ENCODE measurements at places on chromosomes 5 and 9.

GRCh38 chr5:124605541-124605940 lies 140.9 kb downstream of the ZNF608 start:
- no peak for DNase-seq

DNA sequence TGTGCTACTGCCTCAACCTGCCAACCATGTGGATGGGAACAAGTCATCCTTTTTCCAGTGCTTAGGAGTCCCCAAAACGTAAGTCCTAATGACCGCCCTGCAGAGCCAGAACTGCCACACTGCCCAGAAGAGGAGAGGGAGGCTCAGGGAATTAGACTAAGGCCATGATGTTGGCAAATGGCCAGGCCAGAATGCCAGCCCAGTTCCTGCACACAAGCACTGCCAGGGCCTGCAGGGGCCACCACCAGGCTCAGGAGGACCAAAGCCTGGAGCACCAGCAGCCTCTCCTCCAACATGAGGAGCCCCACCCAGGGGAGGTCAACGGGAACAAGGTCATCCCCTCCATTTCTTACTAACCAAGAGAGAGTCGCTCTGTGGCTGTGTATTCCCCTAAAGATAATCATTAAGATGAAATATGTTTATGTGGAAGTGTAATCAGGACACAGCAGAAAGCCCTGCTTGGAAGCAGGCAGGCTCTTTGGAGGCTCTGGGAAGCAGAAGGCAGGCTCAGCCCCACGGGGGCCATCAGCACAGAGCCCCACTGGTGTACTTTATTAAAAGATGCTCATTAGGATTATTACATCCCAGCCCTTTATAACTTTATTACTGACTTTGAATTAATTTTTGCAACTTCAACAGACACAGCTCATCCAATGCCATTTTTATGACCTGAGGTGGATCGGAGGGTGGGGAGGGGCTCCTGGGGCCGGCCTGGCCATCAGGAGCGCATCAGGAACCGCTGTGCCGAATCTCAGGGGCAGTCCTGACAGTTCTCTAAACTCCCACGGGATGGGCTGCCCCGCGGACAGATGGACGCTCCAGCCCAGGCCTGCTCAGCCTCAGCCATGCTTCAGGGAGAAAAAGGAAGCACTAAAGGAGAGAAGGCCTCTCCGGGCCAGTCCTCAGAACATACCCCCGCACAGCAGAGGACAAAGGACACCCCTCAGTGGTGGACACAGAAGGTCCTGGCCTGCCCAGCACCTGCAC lies 127.0 kb downstream of the ADAMTS2 start:
- no peak for DNase-seq

DNA sequence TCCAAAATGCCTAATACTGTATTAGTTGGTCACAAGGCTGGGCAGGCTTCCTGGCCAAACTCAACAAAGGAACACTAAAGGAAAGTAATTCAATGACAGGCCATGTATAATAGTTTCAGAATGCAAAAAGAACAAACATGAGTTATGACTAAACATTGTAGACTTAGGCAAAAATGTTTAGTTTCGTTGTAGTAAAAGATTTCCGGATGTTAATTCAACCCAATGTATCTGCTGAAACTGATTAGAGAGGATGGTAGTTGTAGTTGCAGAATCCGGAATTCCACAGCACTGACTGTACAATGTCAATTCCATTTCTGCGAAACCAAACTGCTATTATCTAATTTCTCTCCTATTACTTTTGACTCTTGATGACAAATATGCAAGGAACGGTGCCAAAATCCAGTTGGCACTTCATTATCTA lies 117.9 kb upstream of the FST start:
- no peak for DNase-seq

GRCh38 chr5:132053483-132053882 lies 7.0 kb upstream of the IL3 start:
- DNase-seq: no peak

DNA sequence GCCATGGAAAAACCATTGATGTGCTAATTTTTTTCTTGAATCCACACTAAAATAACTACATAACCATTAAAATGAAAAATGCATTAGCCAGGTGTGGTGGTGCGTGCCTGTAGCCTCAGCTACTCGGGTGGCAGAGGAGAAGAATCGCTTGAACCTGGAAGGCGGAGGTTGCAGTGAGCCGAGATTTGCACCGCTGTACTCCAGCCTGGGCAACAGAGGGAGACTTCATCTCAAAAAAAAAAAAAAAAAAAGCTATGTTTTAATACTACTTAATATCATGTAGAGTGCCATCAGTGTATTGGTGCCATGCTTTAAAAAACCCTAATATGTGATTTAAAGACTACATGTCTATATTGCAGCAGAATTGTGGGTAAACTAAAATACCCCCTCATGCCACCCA lies 58.9 kb downstream of the NDFIP1 start:
- no peak for DNase-seq
